ENCODE measurements at places on chromosomes 12 and 14. TPM values are rescaled to one million over a fixed set of nuclear protein-coding genes. Genes with fewer than 3 reads are reported as not detected.
A peak's percentile ranks its signal among the peaks of the same experiment; 100 is the strongest.

DNA sequence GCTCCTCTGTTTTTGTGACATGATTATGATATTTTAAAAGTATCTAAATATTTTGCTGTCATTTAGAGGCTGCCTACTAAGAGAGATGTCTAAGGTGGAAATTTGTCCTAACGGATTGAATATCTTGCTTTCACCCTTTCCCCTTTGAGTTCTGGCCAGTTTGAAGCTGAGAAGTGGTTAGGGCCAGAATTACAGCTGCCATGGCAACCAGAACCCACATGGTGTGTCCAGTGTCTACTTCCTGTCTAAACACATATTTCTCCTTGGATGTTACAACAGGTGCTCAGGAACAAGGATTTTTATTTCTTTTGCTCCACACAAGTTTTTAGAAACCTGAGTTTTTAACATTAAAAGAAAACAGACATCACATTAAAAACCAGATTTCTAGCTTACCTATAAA is 335.1 kb upstream of the OR4E1 start:
- H3K36me3 ChIP-seq: no peaks in the 10 kb centered on the region
- no peaks in the 10 kb centered on the region for H3K27me3 ChIP-seq
- H3K4me3 ChIP-seq: no peak overlapping the region

- H3K36me3 ChIP-seq: no peaks in the 10 kb centered on the region
- no peak overlapping the region for H3K4me3 ChIP-seq
- H3K4me1 ChIP-seq: no peaks in the 10 kb centered on the region
- H3K27ac ChIP-seq: no peak overlapping the region
- H3K27me3 ChIP-seq: no peaks in the 10 kb centered on the region
Measured at GRCh38 chr12:3945671-3946070, 72.5 kb upstream of the PARP11 start.

- H3K27ac ChIP-seq: no peak overlapping the region
- no peaks in the 10 kb centered on the region for H3K36me3 ChIP-seq
- no peak overlapping the region for H3K4me3 ChIP-seq
Measured at GRCh38 chr12:97960225-97960624, 497.6 kb downstream of the RMST start.

- no peak overlapping the region for H3K27ac ChIP-seq
- H3K36me3 ChIP-seq: 0 out of 2 replicates have a peak, but pooled peaks cover 2% of the 10 kb centered on the region
- no peaks in the 10 kb centered on the region for H3K4me1 ChIP-seq
- no peak overlapping the region for H3K4me3 ChIP-seq
- H3K27me3 ChIP-seq: no peaks in the 10 kb centered on the region
Measured at GRCh38 chr14:64394977-64395633, 7.0 kb downstream of the MTHFD1 start.

ATL1 gene
- 12.2 TPM for total RNA-seq

DNA sequence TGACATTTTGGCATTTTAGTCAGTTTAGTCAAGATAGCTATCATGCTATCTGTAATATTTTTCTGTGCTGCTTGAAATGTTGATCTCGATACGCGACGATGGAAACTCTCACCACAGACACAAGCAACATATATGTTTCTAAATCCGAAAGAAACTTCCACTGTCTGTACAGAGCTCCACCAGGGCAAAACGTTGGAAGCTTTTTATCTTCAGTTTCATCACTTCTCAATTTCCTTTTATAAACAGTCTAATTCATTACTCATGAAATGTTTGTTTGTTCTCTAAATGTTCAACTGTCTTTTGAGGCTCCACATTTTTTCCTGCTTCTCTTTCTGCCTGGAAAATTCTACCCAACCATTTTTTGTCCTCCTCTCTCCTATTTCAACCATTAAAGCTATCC is 737.6 kb downstream of the SLC16A7 start:
- H3K27me3 ChIP-seq: no peaks in the 10 kb centered on the region
- H3K4me1 ChIP-seq: no peaks in the 10 kb centered on the region
- H3K4me3 ChIP-seq: no peak overlapping the region

GRCh38 chr12:132105467-132105866 is 38.7 kb downstream of the DDX51 start:
- H3K27me3 ChIP-seq: no peaks in the 10 kb centered on the region
- no peak for DNase-seq
- H3K4me3 ChIP-seq: no peak overlapping the region
- peaks cover 14% of the 10 kb centered on the region for H3K36me3 ChIP-seq
- H3K4me1 ChIP-seq: peaks cover 2% of the 10 kb centered on the region

GRCh38 chr12:11705010-11705409 is 55.5 kb downstream of the ETV6 start:
- DNase-seq: peak; percentile 97
- H3K36me3 ChIP-seq: no peaks in the 10 kb centered on the region
- no peaks in the 10 kb centered on the region for H3K27me3 ChIP-seq
- no peak overlapping the region for H3K4me3 ChIP-seq

B3GNT4 gene
- total RNA-seq: under 0.01 TPM

DNA sequence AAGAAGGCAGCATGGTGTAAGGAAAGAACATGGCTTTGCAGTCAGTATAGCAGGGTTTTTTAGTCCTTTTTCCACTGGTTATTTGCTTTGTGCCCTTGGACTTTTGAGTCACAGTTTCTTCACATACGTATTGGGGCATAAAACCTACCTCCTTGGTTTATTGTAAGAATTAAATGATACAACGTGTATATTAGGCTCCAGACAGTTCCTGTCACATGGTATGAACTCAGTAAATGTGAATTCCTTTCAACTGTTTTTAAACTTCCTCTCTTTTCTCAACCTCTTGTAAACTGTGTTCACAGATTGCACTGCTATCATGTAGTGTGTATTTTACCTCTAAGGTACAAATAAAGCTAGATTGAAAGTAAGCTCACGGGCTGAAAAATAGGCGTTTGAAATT is 29.5 kb downstream of the MSRB3 start:
- DNase-seq: peak; percentile 37
- H3K27ac ChIP-seq: no peak overlapping the region
- H3K4me1 ChIP-seq: peaks cover 17% of the 10 kb centered on the region
- no peaks in the 10 kb centered on the region for H3K27me3 ChIP-seq
- no peak overlapping the region for H3K4me3 ChIP-seq
- peaks cover 2% of the 10 kb centered on the region for H3K36me3 ChIP-seq

STYK1 gene
- total RNA-seq: 1.1 TPM

NRXN3 gene
- 4.8 TPM for total RNA-seq

WASHC3 gene
- total RNA-seq: 87.1 TPM

SAV1 gene
- 25.0 TPM for total RNA-seq

TRIM9 gene
- total RNA-seq: under 0.01 TPM

DNA sequence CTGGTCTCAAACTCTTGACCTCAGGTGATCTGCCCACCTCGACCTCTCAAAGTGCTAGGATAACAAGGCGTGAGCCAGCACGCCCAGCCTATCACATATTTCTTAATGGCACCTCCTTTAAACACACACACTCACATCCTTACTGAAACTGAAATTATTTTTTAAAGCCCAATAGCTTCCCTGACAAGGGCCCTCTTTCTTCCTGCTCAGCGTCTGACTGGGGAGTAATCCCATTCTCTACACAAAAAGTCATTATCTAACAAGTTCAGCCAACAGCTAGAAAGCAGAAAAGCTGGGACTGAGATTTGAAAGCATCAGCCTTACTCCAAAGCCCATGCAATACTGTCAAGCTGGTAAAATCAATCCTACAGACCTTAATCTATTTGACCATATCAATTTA is 10.0 kb upstream of the AICDA start:
- no peaks in the 10 kb centered on the region for H3K36me3 ChIP-seq
- no peaks in the 10 kb centered on the region for H3K4me1 ChIP-seq
- H3K4me3 ChIP-seq: no peak overlapping the region
- no peaks in the 10 kb centered on the region for H3K27me3 ChIP-seq
- DNase-seq: no peak

GPRC5D gene
- not detected for total RNA-seq

GRCh38 chr12:67969134-67969802 is 20.0 kb upstream of the IFNG-AS1 start:
- no peaks in the 10 kb centered on the region for H3K4me1 ChIP-seq
- no peaks in the 10 kb centered on the region for H3K36me3 ChIP-seq
- no peak overlapping the region for H3K4me3 ChIP-seq
- H3K27ac ChIP-seq: no peak overlapping the region

VIPAS39 gene
- total RNA-seq: 43.0 TPM

DNA sequence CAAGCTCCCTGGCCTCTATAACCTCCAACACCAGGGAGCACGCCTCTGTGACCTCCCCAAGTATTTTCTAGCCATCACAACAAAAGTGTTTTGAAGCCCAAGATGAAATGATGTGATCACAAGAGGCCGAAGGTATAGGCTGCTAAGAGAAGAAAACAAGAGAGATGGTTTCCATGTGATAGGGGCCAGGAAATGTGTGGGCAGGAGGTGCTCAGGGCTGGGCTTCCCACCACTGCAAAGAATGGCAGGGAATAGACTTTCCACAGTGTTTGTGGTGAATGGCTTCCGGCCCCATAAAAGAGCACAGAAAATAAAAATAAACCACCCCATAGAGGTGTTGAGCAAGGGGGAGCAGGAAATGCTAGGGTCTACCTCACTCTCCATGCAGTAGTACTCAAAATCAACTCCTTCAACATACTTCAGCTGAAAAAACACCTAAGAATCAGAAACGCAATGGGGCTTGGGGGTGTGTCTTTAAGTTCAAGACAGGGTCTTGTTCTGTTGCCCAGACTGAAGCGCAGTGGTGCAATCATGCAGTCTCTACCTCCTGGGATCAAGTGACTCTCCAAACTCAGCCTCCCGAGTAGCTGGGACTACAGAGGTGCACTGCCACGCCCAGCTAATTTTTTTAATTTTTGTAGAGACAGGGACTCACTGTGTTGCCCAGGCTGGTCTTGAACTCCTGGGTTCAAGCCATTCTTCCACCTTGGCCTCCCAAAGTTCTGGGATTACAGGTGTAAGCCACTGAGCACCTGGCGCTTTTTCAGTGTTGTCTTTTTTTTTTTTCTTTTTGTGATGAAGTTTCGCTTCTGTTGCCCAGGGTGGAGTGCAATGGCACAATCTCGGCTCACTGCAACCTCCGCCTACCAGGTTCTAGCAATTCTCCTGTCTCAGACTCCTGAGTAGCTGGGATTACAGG is 27.1 kb downstream of the DAD1 start:
- H3K4me1 ChIP-seq: peaks cover 2% of the 10 kb centered on the region
- no peak overlapping the region for H3K27ac ChIP-seq
- no peak overlapping the region for H3K4me3 ChIP-seq

DNA sequence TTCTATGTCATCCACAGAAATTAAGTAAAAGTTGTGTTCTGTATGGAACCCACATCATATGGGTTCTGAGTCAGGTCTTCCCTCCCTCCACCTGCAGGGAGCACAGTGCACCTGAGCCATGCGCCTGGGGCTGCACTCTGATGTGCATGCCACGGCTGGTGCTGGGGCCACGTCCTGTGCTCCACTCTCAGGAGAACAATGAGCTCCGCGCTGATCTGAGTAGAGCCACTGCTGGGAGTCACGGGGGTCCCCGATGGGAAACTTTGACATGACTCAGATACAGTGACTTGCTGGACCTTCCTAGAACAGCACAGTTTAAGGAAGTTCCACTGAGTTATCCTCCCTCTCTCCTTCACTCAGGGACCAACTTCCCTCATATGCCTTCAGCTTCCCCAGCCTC is 683.4 kb downstream of the TMEM121 start:
- H3K4me1 ChIP-seq: no peaks in the 10 kb centered on the region
- no peaks in the 10 kb centered on the region for H3K36me3 ChIP-seq
- H3K27me3 ChIP-seq: no peaks in the 10 kb centered on the region
- no peak for DNase-seq
- no peak overlapping the region for H3K4me3 ChIP-seq

DAO gene
- total RNA-seq: not detected

GRCh38 chr12:117127933-117128823 is 29.0 kb upstream of the TESC start:
- H3K36me3 ChIP-seq: no peaks in the 10 kb centered on the region
- no peak for DNase-seq
- H3K4me3 ChIP-seq: no peak overlapping the region
- 0 out of 2 replicates have a peak, but pooled peaks cover 2% of the 10 kb centered on the region for H3K4me1 ChIP-seq
- H3K27me3 ChIP-seq: no peaks in the 10 kb centered on the region
- no peak overlapping the region for H3K27ac ChIP-seq

DNA sequence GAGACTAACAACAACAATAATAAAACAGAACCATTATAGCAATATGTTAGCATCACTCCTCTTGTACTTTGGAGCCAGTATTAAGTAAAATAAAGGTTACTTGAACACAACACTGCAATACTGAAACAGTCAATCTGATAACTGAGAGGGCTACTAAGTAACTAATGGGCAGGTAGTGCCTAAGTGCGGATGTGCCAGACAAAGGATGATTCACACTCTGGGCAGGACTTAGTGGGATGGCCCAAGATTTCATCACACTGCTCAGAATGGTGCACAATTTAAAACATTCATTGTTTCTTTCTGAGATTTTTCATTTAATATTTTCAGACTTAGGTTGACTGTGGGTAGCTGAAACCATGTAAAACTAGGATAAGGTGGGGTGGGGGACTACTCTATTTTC is 131.9 kb upstream of the CAND1 start:
- DNase-seq: no peak
- no peak overlapping the region for H3K27ac ChIP-seq
- no peak overlapping the region for H3K4me3 ChIP-seq
- no peaks in the 10 kb centered on the region for H3K4me1 ChIP-seq
- no peaks in the 10 kb centered on the region for H3K27me3 ChIP-seq
- H3K36me3 ChIP-seq: no peaks in the 10 kb centered on the region

- no peak overlapping the region for H3K4me3 ChIP-seq
- no peak overlapping the region for H3K27ac ChIP-seq
- no peaks in the 10 kb centered on the region for H3K36me3 ChIP-seq
- no peaks in the 10 kb centered on the region for H3K4me1 ChIP-seq
- no peaks in the 10 kb centered on the region for H3K27me3 ChIP-seq
Measured at GRCh38 chr14:45145214-45145613, 9.5 kb downstream of the FANCM start.

KRT73 gene
- total RNA-seq: not detected

Measured in IMR-90 (cell line).